ENCODE measurements at places on chromosomes 6 and 20.

- DNase-seq = peak; percentile 18
Measured at GRCh38 chr20:57391439-57392301, 474 bp downstream of the RBM38 start.

DNA sequence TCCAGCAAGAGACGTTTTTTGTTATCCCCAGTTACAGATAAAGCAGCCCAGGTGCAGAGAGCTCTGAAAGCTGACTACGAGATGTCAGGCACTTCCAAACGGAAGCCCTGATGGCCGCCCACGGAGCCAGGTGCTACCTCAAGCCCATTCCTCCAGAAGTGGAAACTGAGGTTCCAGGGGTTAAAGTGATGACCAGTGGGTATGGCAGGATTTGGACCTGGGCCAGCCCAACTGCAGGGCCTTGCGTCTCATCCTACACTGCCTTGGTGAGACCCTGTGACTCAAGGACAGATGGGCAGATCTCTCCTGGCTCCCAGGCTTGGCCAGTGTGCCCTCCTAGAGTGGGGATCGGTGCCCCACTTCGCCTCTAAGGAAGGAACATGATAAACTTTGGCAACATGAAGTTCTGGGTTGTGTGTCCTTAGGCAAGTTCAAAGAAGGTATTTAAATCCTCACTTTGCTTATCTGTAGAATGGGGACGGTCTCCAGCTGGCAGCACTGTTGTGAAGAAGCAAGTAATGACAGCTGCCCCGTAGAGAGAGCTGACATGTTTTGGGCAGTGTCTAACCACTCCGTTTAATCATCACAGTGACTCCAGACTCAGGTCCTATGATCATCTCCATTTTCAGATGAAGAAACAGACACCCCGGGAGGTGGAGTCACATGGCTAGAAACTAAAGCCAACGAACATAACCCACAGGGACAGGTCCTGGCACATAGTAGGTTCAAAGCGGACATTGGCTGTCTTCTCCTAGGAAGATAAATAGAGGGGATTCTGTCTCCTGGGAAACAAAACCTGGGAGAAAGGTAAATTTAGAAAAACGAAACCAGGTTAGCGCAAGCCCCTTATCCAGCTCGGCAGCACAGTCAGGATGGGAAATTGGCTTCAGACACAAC lies 34.4 kb upstream of the CDH22 start:
- DNase-seq = no peak

DNA sequence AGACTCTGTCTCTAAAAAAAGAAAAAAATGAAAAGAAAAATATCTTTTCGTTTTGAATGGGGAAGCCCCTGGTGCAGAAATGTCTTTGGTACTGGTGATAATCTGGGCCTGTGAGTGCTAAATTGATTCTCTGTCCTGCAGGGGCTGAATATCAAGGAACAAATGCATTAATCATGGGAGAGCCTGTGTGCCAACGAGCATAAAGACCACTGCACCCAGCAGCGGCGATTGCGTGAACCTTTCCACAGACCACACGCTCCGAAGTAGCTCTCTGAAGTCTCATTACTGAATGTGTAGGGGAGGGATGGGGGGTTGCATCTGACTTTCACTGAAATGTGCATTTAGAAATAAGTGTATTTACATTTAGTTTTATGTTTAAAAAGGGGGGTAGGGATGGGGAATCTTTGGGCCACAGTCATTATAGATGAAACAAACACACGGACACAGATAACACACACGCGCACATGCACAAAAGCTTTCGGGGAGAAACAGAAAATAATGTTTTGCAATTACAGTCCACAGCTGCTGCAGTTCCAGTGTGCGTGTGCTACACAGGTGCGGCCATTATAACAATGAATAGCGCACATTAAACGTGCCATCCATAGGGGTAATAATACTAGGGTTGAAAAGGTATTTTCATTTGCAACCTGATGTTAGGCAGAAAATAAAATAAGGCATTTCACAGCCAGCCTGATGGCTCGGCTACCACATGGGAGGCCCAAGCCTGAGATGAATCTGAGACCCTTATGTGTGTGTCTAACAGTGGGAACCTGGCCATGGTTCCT lies 154.0 kb downstream of the MBOAT1 start:
- no peak for DNase-seq

GRCh38 chr6:90044833-90045381 lies 150.6 kb downstream of the GJA10 start:
- peak; percentile 53 for DNase-seq

DNA sequence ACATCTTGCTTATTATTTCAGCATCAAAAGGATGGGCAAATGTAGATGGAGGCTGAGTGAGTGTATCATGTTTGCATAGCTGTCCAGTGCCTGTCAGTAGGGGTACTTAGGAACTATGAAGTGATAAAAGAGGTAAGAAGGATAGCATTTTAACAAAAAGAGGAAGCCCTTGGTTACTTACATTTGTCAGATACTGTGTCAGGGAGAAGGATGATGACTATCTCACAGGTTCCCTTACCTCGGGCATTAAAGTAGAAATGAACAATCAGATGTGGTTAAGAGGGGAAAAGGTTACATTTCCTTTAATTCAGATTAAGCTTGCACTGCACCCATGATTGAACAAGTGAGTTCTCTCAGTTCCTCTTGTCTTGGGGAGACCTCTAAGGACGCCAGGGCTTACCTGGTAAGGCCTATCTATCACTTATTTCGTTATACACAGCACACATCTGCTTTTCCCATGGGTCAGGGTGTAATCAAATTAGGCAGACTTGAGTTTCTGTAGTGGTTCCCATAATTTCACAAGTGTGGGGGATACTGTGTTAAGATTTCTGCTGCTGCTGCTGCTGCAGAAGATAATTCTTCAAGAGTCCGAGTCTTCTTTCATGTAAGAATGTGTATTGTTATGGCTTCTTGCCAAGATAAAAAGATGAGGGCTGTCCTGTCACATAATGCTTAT lies 4.5 kb downstream of the FOXO3 start:
- DNase-seq = peak; percentile 36

All from mesenchymal stem cell (in vitro differentiated cells and primary cell).